Smooth muscle cell of trachea (primary cell): ENCODE measurements at places on chromosomes 16 and 17. TPM values are rescaled to one million over a fixed set of nuclear protein-coding genes. Genes with fewer than 3 reads are reported as not detected.

Gene PROCA1
- total RNA-seq = 1.9 and 3.1 TPM in 2 replicates

Gene ADORA2B
- 11.2 and 24.5 TPM in 2 replicates for total RNA-seq

Gene CTRB1
- total RNA-seq = not detected in 2 replicates

Gene RNF135
- 11.9 and 26.1 TPM in 2 replicates for total RNA-seq

Gene ZMYND15
- total RNA-seq = 0.15 and 0.33 TPM in 2 replicates

Gene VPS25
- total RNA-seq = 53.6 and 67.3 TPM in 2 replicates

Gene SOX8
- total RNA-seq = under 0.01 and 0.17 TPM in 2 replicates

Gene HSPB9
- total RNA-seq = not detected in 2 replicates

Gene MYOCD
- total RNA-seq = under 0.01 TPM in 1 of 2 replicates, not detected in the other

Gene PABPN1L
- total RNA-seq = not detected in 2 replicates

Gene SLFN14
- not detected in 2 replicates for total RNA-seq
